ENCODE measurements at places on chromosomes 1 and 21.

- no peak for DNase-seq
Measured at GRCh38 chr1:43321331-43321891, 16.2 kb upstream of the MPL start.

- DNase-seq, result peak; percentile 67
Measured at GRCh38 chr1:201714542-201715329, 114.2 kb upstream of the IPO9 start.

- DNase-seq, result peak; percentile 21
Measured at GRCh38 chr1:29540801-29541357, 304.6 kb downstream of the PTPRU start.

- peak; percentile 51 for DNase-seq
Measured at GRCh38 chr1:35030756-35031446, 844 bp downstream of the ZMYM6 start.

- no peak for DNase-seq
Measured at GRCh38 chr1:97137862-97138514, 416.4 kb downstream of the PTBP2 start.

DNA sequence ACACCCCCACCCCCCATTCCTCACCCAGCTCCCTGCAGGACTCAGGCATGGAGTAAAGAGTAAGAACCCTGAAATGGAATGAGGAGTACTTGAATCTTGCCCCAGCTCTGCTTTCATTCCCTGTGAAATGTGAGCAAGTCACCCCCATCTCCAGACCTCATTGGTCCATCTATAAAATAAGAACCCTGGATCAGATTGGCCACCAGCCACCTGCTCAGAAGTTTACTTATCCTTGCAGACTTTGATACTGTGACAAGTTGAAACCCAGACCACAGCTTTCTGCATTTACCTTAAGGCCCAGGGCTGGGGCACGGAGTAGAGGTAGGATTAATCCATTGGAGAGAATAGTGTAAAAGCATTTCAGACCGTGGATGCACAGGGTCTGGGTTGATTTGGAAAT, 2.2 kb downstream of the KISS1 start:
- no peak for DNase-seq

- DNase-seq, result no peak
Measured at GRCh38 chr1:206498685-206499084, 8.6 kb upstream of the RASSF5 start.

GRCh38 chr1:57926025-57926552, 502.2 kb upstream of the DAB1 start:
- DNase-seq, result no peak

DNA sequence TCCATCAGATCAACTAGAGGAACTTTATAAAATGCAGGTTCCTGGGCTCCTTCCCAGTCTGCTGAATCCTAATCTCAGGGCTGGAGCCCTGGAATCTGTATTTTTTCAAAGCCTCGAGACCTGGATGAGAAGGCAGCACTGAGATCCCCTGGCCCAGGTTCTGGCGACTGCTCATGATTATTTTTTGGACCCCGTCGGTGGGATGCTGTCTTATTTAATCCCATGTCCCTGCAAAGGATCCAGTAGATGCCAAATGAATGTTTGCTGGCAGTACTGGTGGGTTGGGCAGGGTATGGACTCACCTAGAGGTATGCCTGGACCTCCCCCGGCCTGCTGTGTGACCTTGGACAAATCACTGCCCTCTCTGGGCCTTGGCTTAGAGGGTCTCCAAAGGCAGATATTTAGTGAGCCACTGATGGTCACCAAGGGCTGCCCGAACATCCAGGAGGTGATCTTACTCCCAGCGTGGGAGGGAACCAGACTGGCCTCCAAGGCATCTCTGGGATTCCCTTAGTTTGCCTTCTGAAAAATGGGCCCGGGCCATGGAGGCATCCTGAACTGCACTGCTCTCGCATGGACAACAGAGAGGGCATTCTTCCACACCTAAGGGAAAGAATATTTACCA, 91.6 kb upstream of the RUNX3 start:
- DNase-seq, result no peak

- no peak for DNase-seq
Measured at GRCh38 chr1:201259476-201260235, 23.6 kb upstream of the PKP1 start.

- no peak for DNase-seq
Measured at GRCh38 chr1:62900566-62900965, 116.6 kb downstream of the ATG4C start.

GRCh38 chr1:189434461-189434860, 1043.2 kb downstream of the BRINP3 start:
- DNase-seq, result no peak

DNA sequence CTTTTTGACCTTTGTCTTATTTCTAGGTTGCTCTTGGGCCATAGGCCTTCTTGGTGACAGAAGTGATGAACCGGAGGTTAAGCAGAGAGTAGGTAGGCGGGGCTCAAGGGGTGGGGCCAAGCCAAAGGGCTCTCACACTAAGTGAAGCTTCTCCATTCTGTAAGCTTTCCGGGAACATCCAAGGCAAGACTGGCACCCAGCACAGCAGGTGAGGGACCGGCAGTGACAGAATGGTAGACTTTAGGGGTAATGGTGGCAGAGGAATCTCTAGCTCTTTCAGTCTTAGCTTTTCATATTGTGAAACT, at the start of gene TNFAIP8L2:
TNFAIP8L2 (plus strand) TSS at position 135 of the 305 bp plus-strand sequence. CDS start 2,049 bp downstream, outside the sequence.
- DNase-seq, result peak; percentile 74

GRCh38 chr1:197106869-197107268, 39.6 kb downstream of the ASPM start:
- DNase-seq, result no peak

GRCh38 chr1:234841710-234842231, 231.8 kb upstream of the IRF2BP2 start:
- peak; percentile 41 for DNase-seq

GRCh38 chr1:2972879-2973575, 48.2 kb upstream of the ACTRT2 start:
- peak; percentile 33 for DNase-seq

DNA sequence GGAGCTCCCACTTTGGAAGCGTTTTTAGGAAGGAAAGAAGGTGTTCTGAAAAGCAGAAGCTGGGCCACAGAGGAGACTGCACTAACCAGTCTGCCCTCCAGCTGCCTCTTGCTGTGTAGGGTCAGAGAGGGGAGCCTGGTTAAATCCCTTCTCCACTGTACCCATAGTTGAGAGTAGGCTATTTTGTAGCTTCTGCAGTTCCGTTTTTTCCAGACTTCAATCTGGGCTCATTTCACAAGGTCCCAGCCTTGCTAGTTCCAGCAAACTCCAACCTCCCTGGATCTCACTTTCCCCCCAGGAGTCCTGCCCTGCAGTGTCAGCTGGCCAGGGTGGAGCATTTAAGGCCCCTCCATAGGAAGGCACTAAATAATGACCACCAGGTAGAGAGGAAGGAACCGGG, 11.0 kb downstream of the TNN start:
- no peak for DNase-seq

DNA sequence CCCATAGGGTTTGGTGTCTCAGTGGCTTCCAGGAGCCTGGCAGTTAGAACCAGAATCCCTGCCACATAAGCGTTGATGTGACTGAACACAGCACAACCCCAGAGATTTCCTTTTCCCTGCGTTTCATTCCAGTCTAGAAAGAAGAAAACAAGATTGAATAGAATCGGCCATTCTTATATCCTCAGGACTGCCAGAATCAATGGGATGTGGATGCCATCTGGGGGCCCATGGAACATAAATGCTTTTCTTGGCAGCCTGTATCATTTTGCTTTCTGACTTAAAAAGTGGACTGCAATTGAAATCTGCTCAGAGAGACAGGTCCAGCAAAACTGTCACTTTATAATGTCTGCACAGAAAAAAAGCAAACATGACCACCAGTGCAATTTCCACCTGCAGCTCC, 80.3 kb downstream of the DISC1 start:
- DNase-seq, result no peak

DNA sequence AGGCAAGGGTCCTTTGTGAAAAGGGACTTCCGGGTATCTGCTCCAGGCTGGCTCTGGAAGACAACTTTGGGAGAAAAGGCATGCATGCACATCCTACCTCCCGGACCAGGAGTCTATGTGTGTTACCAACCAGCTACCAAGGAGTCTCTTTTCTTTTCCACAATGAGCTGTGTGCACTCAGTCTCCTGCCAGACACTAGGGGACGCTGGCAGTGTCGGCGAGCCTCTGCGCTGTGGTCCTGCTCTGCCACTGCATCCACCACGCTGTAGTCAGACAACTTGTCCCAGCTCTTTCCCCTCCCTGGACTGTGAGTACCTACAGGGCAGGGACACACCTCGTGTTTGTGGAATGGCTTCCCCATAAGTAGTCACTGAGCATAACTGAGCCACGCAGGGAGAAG, 5.1 kb upstream of the SSR2 start:
- DNase-seq, result no peak

- DNase-seq, result no peak
Measured at GRCh38 chr1:7383671-7384520, 387.2 kb upstream of the VAMP3 start.

- no peak for DNase-seq
Measured at GRCh38 chr1:77498918-77499317, 183.5 kb downstream of the ZZZ3 start.

- DNase-seq, result no peak
Measured at GRCh38 chr1:246382589-246383238, 124.4 kb downstream of the SMYD3 start.

DNA sequence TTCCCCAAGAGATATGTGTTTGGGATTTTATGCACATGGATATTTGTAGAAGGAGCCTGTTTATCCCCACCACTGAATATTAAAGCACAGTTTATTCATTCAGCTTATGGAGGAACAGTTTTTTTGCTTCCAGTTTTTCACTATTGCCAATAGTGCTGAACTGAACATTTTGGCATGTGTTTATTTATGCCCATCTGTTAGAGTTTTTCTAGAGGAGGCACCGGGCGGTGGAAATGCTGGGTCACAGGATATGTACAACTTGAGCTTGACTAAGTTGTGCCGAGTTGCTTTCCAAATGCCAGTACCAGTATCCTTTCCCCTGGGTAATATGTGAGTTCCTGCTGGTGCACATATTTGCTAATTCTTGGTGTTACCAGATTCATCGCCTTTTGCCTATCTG, 111.3 kb downstream of the GREM2 start:
- no peak for DNase-seq

DNA sequence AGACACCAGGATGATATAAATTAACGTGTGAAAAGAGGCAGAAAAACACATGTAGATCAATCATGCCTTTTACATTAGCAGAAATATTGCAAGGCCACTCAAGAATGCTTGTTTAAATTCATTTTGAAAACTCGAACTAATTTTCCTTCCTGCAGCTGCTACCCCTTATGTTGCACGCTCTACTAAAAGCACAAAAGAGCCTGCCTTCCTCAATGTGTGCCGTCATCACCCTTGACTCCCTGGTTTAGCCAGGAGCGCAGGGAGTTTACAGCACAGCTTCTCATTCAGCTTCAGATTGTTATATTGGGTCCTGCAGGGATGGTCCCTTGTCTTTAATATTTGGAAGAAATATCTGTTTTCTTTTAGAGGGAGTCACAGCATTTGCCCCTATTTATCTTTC, 10.1 kb upstream of the ST6GALNAC5 start:
- no peak for DNase-seq

GRCh38 chr1:198681831-198682759, 43.3 kb downstream of the PTPRC start:
- DNase-seq, result peak; percentile 88

DNA sequence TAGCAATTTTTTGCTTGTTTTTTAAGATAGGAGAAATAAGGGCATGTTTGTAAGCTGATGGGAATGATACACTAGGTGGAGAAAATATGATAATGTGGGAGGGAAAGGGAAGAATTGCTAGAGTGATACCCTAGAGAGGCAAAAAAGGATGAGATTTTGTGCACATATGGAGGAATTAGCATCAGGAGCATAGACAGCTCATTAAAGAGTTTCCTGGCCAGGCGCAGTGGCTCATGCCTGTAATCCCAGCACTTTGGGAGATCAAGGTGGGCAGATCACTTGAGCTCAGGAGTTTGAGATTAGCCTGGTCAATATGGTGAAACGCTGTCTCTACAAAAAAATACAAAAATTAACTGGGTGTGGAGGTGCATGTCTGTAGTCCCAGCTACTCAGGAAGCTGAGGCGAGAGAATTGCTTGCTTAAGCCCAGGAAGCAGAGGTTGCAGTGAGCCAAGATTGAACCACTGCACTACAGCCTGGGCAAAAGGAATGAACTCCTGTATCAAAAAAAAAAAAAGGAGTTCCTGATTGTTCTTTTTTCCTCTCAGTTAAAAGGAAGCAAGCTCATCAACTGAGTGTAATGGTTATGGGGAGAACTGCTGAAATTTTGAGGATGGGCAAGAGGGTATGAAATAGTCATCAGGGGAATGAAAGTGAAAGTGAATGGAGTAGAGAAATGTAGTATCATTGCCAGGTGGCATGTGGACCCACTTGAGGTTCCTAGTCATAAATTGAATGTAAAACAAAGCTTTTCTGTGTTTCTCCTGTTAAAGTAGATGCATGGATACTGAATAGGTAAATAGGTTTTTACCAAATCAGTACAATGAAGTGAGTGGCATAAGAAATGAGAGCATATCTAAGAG, 35.5 kb downstream of the SH3GLB1 start:
- DNase-seq, result no peak

DNA sequence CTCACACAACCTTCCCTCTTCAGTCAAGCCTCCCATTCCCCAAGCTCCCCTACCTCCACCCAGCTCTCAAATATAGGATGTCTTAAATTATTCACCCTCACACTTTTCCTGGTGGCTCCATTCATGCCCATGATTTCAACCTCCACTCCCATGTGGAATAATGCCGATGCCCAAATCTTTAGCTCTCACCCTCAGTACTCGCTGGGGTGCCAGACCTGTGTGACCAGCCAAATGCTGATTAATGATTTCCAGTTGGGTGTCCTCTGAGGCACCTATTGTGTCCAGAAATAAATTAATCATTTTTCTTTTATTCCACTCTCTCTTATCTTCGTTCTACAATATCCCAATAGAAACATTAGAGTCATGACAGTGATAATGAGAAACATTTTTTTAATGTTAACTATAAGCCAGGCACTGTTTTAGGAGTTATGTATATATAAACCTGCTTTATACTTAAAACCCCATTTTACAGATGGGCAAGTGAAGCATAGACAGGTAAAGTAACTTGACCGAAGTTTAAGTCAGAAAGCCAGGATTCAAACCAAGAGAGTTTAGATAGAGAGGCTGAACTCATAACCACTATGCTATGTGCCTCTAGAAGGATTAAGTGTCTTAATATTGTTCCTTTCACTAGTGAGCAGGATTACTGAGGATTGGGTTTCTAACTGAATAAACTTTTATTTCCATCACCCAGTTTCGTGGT, 209.7 kb downstream of the DUSP10 start:
- no peak for DNase-seq

DNA sequence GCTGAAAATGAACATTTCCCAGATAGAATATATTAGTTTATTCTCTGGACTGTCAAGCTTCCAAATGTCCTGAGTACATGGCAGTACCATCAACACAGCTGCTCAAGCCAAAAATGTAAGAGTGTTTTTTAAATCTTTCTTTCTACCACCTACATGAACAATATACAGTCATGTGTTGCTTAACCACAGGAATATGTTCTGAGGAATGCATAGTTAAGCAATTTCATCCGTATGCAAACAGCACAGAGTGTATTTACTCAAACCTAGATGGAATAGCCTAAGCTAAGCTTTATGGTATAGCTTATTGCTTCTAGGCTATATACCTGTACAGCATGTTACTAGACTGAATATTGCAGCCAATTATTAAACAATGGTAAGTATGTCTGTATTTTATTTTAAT, 561.9 kb upstream of the ADGRL4 start:
- no peak for DNase-seq

GRCh38 chr1:22892789-22893188, 79.9 kb downstream of the LACTBL1 start:
- DNase-seq, result no peak
